Right cardiac atrium (tissue), 5 donors: ENCODE measurements at places on chromosomes 4 and X.

GRCh38 chr4:10312568-10312967, 144.7 kb downstream of the ZNF518B start:
- DNase-seq = no peak

DNA sequence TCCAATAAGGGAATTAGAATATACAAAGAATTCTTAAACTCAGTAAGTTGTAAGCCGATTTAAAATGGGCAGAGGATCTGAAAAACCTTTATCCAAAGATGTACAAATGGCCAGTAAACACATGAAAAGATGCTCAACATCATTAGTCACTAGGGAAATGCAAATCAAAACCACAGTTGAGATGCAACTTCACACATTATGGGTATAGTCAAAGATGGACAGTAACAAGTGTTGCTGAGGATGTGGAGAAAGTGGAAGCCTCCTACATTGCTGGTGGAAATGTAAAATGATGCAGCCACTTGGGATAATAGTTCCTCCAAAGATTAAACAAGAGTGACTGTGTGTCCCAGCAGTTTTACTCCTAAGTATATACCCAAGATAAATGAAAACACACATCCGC, 32.6 kb downstream of the RS1 start:
- no peak for DNase-seq

GRCh38 chr4:100023800-100024199, 73.7 kb upstream of the H2AZ1 start:
- DNase-seq = no peak

GRCh38 chr4:139457318-139457717, 3.4 kb downstream of the RAB33B start:
- DNase-seq = no peak

- DNase-seq = no peak
These were observed 269.6 kb downstream of the GBA3 start for GRCh38 chr4:22962295-22962694.

- DNase-seq = no peak
These were observed 363.7 kb downstream of the FBXW7 start for GRCh38 chr4:152172146-152172545.

DNA sequence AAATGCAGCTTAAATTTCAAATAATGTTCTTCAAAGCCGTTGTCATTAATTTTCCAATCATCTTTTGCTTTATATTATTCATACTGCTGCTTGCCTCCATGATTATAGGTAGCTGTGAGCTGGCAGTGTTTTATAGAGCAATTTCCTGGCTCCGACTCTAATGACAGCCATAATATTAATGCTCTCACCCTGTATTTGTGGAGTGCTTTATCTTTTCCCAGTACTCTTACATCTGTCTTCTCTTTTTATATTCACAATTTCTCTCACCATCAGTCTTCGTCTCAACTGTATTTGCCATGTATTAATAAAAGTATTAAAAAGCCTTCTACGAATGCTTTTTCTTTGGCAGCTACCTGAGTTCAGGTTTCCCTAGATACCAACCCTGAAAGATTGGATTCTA, 21.0 kb downstream of the ATXN3L start:
- no peak for DNase-seq

DNA sequence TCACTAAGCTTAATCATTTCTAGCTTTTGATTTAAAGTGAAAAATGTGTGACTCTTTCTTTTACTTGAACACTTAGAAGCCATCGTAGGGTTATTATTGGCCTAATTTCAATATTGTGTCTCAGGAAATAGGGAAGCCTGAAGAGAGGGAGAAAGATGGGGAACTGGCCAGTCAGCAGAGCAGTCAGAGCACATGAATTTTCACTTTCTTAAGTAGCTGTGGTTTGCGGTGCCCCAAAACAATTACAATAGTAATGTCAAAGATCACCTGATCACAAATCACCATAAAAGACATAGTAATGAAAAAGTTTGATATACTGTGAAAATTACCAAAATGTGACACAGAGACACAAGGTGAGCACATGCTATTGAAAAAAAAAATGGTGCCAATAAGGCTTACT, 45.5 kb downstream of the CENPC start:
- DNase-seq = no peak

GRCh38 chrX:137945470-137945869, 379.5 kb downstream of the ZIC3 start:
- DNase-seq = no peak

DNA sequence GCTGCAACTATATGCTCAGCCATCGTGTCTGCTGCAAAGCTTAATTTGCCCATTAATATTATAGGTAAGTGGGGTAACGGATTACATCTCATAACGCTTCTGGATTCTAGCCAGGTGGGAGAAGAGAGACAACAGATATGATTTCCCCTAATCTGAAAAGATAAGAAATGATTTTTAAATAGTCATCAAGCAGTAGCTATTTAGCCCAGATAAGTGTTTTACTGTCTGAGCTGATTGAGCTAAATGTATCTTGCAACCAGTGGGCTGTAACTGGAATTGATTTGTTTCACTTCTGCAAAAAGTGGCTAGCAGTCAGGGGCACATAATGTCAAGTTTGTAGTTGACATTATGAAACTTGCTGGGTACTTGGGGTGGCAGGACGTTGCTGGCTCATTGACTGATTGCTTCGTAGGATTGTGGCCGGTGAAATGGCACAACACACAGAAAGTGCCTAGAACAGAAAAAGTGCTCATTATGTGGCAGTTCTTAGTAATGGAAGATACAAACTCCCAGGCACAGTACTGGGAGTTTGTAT, 18.5 kb downstream of the LAP3 start:
- no peak for DNase-seq

GRCh38 chr4:139665690-139666529, at the start of gene MGST2:
Gene MGST2 (plus strand): TSS chr4:139665819. CDS start chr4:139666020, 201 bp downstream.
- peak; percentile 92 for DNase-seq

- no peak for DNase-seq
These were observed 192.0 kb downstream of the CXXC4 start for GRCh38 chr4:104302731-104303130.

DNA sequence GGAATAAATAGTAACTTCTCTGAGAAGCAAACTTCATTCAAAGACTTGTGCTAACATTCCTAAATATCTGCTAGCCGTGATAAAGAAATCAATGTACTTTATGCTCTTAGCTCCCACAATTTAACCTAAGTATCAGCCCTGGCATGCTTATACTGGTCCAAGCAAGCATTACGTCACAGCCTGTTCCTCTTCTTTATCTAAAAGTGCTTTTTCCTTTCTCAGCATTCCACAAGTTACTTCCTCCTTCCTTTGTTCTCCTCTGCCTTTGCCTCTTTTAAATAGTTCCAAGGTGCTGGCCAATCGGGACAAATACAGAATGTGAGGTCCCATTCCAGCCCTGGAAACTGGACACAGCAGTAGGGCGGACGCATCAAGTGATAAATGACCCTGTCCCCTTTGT, 249.6 kb downstream of the DHRSX start:
- no peak for DNase-seq

DNA sequence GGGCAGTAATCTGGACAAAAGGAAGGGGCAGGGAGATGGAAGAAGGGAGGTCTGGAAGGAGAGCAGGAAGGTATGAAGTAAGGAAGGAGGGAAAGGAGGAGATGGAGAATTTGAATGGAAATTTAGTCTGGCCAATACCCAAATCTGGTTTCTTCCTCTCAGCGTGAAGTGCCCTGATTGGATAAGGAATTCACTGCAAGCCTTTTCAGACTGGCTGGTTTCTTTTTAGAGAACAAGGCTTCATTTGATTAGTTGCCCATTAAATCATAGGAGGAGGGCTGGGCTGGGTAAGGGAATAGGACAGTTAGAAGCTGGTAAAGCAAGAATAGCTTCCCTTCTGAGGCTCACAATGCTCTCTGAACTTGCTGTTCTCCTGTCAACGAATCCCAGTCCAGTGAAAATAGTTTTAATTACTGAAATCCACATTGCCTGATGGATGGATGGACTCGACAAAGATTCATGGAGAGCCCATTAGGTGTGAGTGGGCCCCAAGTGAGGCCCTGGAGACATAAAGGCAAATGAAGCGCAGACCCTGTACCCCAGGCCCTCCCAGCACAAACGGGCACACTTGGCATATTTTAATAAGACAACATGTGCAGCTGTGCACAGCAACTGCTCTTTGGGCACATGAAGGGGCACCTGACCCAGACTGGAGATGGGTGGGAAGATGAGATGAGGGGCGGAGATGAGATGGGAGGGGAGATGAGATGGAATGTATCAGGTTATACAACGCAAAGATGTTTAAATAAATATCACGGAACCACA, 347.1 kb upstream of the GATB start:
- no peak for DNase-seq

- no peak for DNase-seq
These were observed 23.1 kb upstream of the VCX2 start for GRCh38 chrX:8194216-8194615.

DNA sequence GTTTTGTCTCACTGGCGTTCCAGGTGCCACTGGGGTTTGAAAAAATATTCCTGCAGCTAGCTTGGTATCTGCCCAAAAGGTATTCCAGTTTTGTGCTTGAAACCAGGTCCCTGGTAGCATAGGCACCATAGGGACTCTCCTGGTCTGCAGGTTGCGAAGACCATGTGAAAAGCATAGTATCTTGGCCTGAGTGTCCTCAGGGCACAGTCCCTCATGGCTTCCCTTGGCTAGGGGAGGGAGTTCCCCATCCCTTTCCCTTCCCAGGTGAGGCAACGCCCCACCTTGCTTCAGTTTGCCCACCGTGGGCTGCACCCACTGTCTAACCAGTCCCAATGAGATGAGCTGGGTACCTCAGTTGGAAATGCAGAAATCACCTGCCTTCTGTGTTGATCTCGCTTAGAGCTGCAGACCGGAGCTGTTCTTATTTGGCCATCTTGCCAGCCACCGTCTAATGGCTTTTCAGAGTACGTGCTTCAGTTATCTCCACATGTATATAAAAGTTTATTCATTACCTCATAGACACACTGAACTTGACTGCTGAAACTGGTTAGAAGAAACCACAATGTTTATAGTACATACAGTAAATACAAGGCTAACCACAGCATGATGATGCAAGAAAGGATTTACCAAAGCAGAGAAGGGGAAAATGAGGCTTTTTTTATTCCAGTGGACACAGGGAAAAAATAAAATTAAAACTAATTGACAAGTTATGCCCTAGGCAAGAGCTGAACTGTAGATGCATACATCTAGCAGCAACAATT, 10.6 kb downstream of the PBDC1 start:
- no peak for DNase-seq

GRCh38 chr4:120750152-120750525, 172.4 kb downstream of the PRDM5 start:
- DNase-seq = no peak

DNA sequence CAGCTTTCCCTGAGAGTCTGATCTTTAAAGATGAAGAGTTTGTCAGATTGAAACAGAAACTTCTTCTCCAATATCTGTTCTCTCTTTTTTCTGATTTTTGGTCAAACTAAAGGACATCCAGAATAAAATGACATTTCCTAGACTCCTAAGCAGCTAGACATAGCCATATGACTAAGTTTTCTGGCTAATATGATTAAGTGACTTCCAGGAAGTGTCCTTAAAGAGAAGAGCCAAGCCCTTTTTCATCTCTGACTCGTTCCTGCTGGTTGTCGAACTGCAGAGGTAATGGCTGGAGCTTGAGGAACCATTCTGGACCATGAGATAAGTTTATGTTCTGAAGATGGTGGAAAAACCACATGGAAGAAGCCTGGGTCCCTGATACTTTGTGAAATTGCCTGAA, 546.0 kb downstream of the BCOR start:
- no peak for DNase-seq

- no peak for DNase-seq
These were observed 9.6 kb upstream of the PPP3CA start for GRCh38 chr4:101356928-101357327.

- no peak for DNase-seq
These were observed 114.3 kb downstream of the AMELX start for GRCh38 chrX:11407331-11408108.

DNA sequence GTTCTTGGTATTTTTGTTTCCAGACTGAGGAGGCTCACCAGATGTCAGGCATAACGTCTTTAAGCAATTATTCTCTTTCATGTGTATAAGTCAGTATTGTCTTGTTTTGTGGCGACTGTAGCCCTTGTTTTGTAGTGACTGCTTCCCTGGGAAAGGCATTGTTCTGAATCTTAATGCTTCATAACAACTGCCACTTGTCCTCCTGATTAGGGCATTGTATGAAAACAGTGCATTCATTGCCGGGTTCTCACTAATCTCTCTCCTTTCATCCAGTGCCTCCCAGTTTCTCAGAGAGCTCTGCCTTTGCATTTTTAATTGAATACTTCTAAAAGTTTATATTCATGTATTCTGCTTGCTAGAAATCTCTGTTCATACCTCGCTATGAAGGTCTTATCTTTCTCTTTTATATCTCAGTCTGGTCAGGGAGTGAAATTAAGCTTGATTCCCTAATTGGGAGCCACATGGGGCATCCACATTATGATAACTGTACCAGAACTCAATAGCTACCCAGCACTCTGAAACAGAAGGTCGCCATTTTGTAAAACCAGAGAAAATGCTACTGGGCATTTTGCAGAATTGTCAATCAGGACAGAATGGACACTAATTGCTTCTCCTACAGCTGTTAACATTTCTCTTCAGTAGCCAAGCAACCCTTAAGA, 149.8 kb downstream of the GBA3 start:
- no peak for DNase-seq

DNA sequence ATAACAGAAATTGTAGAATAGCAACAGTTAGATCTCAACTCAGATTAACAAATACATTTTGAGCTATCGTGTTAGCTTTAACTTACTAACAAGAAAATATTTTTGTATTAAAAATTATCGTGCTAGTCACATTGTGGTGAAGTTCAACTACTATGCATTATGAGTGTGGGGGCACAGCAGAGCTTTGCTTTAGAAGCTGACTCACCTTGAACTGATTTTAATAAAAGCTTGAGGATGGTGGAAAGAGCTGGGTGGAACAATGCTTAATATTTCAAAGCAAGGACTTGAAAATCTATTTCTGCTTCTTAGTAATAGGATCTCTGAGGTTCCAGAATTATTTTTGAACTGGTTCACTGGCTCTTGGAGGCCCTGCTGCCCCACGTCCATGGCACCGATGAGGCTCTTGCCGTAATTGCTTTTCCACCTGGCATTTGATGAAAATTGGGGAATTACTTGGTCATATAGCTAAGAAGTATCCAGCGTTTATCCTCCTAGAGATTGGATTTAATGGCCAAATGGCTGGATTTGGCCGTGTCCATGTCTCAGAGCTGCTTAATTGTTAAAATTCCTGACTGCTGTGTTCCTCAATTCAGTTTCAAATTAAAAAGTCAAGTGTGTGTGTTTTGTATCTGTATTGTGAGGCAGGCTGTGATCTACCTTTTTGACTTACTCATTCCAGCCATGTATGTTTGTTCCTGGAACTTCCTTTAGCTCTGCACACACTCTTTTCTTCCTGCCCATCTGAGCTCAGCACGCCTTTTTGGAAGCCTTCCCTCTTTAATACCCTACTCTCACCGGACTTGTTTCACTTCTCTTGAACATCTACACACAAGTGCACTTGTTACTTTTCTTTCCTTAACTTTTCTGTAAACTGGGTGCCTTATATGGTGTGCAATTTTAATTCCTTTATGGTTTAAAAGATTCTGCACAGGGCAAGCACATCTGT, 66.6 kb upstream of the LIMCH1 start:
- no peak for DNase-seq

GRCh38 chr4:186294160-186294559, 28.2 kb downstream of the F11 start:
- no peak for DNase-seq

GRCh38 chr4:165726831-165727230, 146.2 kb upstream of the TLL1 start:
- DNase-seq = no peak

GRCh38 chrX:85052636-85053343, 49.1 kb downstream of the APOOL start:
- no peak for DNase-seq

- peak; percentile 61 for DNase-seq
These were observed 32.0 kb upstream of the STS start for GRCh38 chrX:7115557-7115956.
